ENCODE measurements at places on chromosomes 7 and 10.

GRCh38 chr10:43781480-43782361 lies 133.0 kb upstream of the ZNF32 start:
- no peak for DNase-seq

GRCh38 chr10:10223131-10223530 lies 794.5 kb upstream of the CELF2 start:
- no peak for DNase-seq

GRCh38 chr10:131769571-131770410 lies 131.0 kb upstream of the PPP2R2D start:
- DNase-seq, result no peak

GRCh38 chr7:7785344-7785973 lies 67.1 kb upstream of the RPA3 start:
- DNase-seq, result no peak

- DNase-seq, result no peak
These were observed 30.4 kb downstream of the MAD1L1 start for GRCh38 chr7:2202361-2202761.

DNA sequence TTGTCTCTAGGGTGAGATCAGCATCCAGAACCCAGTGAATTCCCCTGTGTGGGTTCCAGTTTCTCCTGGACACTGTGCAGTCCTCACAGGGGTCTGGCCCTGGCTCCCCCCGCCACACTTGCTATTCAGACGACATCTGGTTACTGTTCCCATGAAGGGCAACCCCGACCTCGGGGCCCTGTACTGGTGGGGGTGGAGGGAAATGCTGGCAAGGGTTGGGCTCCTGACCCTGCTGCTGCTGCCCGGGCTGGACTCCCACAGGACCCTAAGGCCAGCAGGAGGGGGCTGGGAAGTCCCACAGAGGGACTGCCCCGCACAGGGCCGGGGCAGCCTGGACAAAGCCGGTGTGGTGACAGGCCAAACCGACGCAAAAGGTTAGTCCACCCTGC lies 768 bp upstream of the CPA1 start:
- no peak for DNase-seq

GRCh38 chr10:35392482-35393228 lies 56.3 kb downstream of the CCNY start:
- no peak for DNase-seq

- peak; percentile 31 for DNase-seq
These were observed 1.9 kb downstream of the HIPK2 start for GRCh38 chr7:139775829-139776266.

DNA sequence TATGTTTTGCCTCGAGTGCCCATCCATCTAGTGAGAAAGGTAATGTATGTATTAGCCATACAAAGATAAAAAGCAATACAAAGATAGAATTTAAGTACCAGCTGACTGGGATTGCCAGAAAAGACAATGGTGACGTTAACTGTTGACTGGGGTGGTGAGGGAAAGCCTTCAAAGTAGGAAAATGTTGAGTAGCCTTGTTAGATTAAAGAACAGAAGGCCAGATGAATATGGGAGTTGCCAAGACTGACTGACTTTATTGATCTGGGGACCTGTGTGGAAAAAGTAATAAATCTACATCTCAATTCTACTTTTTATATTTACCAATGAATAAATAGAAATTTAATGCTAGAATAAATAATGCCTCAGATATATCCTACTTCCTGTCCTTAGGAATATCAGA lies 97.7 kb downstream of the TFEC start:
- no peak for DNase-seq

GRCh38 chr7:148095066-148095465 lies 495.5 kb upstream of the C7orf33 start:
- DNase-seq, result no peak

GRCh38 chr10:97270523-97271154 lies 21.8 kb downstream of the ARHGAP19 start:
- DNase-seq, result no peak

GRCh38 chr7:139991269-139991666 lies 71.5 kb downstream of the PARP12 start:
- DNase-seq, result no peak

- no peak for DNase-seq
These were observed 26.1 kb upstream of the C10orf120 start for GRCh38 chr10:122725768-122726167.

DNA sequence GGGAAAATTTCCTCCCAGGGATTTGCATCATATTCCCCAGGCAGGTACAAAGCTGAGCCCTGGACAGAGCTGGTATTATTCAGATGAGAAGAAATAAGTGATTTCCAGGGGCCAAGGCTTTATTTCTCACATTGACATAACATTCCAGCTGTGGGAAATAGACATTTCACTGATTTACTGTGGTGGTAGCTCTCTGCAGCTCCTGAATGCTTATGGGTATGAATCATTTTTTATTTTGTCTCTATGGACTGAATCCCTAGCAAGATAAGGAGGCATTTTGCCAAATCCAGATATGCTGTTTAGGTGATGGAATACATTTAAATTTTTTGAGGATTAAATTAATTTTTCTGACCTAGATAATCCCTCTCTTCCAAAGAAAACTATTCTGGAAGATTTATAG lies 97.9 kb downstream of the MTPN start:
- no peak for DNase-seq

GRCh38 chr7:55343860-55344606 lies 21.1 kb upstream of the LANCL2 start:
- no peak for DNase-seq

DNA sequence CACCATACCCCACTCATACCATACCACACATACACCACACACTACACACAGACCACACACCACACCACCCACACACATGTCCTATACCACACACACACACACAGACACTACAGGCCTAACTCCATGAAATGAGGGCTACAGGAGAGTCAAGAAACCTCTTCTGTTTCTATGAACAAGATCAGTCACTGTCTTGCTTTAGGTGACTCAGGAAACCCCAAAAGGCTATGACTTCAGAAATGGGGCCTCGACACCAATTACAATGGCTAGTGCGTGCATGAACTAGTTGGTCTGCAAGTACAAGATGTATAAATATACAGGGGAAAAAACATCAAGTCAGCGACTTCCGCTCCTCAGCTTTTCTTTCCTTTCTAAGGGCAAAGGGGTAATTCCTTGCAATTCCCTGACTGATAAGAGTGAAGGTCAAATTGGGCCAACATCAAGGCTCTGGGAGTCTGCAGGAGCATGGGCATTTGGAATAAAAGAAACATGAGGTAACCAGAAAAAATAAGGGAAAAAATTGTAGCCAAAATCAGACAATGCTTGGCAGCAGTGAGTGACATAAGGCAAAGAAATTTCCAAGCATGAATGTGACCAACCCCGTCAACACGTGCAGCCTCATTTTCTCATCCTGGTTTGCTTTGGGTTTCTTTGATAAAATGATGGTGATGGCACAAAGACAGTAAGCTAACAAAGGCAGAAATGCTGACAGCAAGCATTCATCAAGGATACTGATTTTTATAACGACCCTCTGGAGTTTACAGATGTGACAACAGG lies 1.5 kb downstream of the PKD1L1 start:
- no peak for DNase-seq

DNA sequence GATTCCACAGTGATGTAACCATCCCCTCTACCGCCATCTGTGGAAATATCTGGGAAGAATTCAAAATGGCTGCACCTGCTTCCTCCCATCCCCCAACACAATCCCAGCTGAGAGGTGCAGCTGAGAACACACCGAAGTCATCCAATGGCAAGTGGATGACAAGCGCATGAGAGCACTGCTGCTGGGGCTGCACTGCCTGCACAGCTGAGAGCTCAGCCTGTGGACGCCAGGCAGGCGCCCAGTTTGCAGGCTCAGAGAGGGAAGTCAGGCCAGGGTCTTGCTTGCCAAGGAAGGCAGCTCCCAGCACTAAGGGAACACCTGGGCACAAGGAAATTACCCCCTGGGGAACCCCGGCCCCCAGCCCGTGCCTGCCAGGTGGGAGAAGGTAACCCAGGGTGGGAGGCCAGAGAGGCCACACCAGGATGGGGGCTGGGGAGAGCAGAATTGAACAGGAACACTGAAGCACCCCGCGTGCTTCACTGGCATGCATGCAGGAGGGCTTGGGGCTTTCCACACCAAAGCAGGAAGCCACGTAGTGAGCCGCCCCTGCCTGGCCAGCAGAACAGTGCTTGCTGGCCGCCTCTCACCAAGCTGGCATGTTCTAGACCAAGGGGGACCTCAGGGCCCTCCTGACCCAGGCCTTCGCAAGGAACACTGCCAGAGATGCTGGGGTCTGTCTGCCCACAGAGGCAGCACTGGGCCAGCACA lies 46.2 kb downstream of the FAM53B start:
- no peak for DNase-seq

GRCh38 chr10:44245601-44245938 lies 139.3 kb downstream of the CXCL12 start:
- DNase-seq, result no peak

DNA sequence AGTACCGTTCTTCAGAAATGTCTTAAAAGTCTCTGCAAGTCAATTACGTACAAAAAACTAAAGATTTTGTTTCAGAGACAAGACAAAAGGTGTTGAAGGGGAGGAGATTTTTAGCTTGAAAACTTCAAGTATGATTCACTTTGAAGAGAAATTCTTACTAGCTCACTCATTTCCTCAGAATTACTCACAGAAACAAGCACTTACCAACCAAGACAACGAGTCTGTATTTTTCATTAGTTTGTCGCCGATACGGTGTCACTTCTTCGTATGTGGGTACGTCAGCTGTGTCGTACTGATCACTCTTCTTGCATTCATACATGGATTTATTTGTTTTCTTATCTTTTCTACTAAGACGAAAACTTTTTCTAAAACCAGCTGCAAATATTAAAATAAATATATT lies 90.6 kb upstream of the ODAD2 start:
- no peak for DNase-seq

- no peak for DNase-seq
These were observed 3.8 kb upstream of the INSIG1 start for GRCh38 chr7:155293721-155294510.

GRCh38 chr7:157281221-157281998 lies 55.4 kb upstream of the DNAJB6 start:
- no peak for DNase-seq

GRCh38 chr7:64098-64915 lies 128.1 kb upstream of the FAM20C start:
- no peak for DNase-seq

DNA sequence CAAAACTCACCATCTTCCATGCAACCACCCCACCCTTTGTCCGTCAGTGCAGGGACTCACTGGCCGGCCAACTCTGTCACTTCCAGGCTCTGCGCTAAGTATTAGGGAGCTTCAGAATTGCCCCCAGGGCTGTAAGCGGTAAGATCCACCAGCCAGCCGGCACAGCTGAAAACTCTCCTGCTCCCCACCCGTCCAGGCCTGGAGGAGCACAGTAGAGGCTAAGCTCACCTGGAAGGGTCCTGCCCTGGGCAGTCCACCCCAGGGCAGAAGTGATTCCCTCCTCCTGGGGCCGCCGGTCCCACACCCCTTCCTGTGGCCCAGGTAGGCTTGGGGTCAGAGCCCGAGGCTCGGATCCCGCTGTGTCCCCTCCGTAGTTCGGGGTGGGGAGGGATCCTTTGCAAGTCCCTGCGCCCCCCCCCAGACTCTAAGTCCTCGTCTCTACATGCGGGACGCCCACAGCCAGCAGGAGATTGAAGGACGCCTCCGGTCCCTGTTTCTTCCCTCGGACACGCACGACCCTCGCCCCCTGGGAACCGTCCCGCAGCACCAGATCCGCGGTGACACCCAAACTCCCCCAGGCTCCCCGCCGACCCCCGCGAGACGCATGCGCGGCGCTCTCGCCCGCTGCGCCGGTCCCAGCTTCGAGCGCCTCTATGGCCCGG lies 138.9 kb downstream of the ARHGAP22 start:
- DNase-seq, result no peak

- DNase-seq, result no peak
These were observed 496.4 kb downstream of the KIF20B start for GRCh38 chr10:90197766-90198165.

DNA sequence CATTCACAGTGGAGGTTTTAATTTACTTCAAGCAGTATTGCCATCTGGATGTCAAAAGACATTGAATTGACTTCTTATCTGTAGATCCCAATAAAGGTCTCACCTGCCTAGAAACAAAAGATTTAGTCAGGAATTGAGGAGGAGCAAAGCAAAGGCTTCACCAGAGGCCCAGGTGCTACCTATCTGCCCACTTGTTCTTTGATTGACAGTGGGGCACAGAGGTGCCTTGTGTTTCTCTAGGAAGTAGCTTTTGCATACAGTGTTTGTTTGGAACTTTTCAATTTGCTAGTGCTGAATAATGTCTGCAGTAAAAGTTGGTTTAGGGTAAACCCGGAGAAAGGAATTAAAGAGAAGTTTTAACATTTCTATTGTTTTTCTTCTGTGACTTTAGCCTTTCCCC lies 40.4 kb downstream of the AUTS2 start:
- DNase-seq, result no peak

DNA sequence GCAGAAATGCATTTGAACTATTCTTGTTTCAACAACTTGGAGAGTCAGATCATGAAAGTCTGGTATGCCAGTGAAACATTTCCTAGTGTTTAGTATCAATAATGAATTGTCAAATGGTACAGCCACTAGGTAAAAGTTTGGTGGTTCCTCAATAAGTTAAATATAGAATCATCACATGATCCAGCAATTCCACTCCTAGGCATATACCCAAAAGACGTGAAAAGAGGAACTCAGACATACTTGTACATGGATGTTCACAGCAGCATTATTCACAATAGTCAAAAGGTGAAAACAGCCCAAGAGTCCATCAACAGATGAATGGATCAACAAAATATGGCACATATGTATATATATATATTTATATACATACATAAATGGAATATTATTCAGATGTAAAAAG lies 67.0 kb upstream of the HPS1 start:
- no peak for DNase-seq

DNA sequence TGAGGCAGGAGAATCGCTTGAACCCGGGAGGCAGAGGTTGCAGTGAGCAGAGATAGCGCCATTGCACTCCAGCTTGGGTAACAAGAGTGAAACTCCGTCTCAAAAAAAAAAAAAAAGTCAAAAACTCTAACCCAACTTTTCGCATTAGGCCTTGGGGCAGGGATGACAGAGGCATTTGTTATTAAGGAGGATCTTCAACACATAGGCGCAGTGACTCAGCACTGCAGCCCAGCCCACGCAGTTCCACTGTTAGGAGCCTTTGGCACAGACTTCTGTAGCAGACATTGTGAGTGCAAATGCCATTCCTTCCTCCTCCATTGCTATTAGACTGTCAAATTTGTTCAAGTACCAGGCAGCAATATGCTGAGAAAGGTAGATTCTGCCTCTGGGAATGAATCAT lies 43.1 kb upstream of the KLHL7 start:
- DNase-seq, result no peak

GRCh38 chr7:131111081-131111576 lies 216.5 kb upstream of the MKLN1 start:
- no peak for DNase-seq

DNA sequence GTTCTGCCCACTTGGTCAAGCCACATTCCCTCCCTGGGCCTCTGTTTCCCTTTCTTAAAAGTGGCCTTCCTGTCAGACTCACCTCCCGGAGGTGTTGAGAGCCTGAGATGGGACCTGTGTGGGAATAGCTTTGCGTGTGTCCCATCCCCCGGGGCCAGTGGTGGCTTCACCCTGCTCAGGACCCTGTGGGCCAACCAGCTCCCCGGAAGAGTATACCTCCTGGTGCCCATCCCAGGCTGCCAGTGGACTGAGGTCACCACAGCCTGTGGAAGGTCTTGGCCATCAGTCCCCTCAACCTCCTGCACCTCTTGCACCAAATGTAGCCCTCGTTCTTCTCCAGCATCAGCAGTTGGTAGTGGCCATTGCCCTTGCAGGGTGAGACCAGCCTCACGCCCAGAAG lies 145.1 kb downstream of the RGS10 start:
- DNase-seq, result no peak

All from stimulated activated CD8-positive, alpha-beta memory T cell treated with anti-CD3 and anti-CD28 coated beads, Interleukin-4, amount 100 ng/mL, for 1 hour (primary cell).